Stimulated activated CD4-positive, alpha-beta T cell treated with anti-CD3 and anti-CD28 coated beads, Interleukin-15, amount 100 ng/mL, for 1 hour (primary cell): ENCODE measurements at places on chromosomes 3 and 15.

GRCh38 chr3:128845119-128845777, 34.2 kb upstream of the ACAD9 start:
- DNase-seq: no peak

DNA sequence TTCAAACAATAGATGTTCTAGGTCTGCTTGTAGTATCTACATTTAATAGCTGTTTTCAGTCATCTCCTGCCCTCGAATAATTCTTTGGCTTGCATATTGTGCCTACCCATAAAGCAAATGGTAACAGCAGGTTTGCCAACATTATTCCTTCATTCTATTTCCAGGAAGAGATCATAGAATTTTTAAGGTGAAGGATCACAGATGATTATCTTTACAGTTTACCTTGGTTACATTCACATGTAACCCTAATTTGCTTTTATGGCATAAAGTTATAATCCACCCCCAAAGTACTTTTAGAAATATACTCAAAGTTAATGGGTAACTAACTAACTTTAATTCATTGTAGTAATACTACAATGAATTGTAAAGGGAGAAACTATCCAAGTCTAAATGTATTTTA, 315.5 kb downstream of the NSUN3 start:
- no peak for DNase-seq

DNA sequence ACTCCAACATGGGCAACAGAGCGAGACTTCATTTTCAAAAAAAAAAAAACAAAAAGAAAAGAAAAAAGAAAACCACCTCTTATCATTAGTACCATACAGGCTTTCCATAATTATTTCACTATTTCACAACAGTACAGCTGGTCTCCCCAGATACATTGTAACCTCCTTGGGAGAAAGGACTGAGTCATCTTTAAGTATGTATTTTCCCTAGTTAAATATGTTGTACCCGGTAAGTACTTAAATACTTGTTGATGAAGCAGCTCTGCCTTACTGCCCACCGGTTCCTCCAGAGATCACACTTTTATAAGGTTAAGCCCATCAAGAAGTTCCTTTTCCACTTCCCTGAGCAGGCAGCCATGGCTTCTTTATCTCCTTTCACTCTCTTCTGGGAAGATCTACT, 789.5 kb upstream of the CFAP20DC start:
- no peak for DNase-seq

- no peak for DNase-seq
Measured at GRCh38 chr3:171974986-171975837, 64.2 kb upstream of the FNDC3B start.

DNA sequence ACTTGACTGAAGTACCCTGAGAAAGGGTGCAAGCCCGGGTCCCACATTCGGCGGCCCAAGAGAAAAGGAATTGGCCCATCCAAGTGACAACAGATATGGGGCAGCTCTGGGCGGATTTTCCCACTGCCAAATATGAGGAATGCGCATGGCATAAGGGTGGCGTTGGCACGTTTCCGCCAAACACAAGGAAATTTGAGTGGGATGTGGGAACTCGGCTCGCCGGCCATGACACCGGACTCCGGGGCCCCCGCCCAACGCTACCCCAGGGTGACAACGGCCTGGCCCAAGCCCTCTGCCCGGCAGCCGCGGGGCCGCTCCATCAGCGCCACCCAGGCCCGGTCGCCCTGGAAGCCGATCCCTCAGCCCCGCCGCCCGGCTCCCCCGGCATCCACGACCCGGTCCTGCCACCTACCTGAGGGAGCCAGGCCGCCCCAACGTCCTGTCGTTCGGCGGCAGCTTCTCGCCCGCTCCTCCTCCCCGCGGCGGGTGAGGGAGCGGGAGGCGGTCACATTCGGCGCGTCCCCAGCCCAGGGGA, 449 bp downstream of the RAF1 start:
- DNase-seq: no peak

DNA sequence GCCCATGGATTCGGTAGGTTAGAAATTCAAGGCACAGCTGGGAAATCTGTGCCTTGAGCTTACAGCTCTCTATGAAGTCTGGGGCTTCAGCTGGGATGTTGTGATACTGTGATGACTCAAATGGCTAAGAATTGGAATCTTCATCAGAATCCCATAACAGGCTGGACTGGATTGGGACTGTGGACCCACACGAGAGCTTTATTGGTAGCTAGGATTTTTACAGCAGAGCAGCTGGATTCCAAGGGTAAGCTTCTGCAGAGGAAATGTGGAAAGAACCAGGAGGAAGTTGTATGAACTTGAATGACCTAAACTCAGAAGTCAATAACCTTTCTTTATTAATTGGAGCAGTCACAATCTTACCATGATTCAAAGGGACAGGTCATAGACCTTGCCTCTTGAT, 1187.1 kb downstream of the ROBO1 start:
- no peak for DNase-seq

- DNase-seq: no peak
Measured at GRCh38 chr3:102756706-102757105, 321.9 kb downstream of the ZPLD1 start.

- no peak for DNase-seq
Measured at GRCh38 chr15:89328398-89329254, 6.0 kb downstream of the POLG start.

GRCh38 chr3:180277041-180277440, 240.3 kb upstream of the PEX5L start:
- no peak for DNase-seq

GRCh38 chr3:138417559-138417982, 16.8 kb upstream of the ESYT3 start:
- DNase-seq: peak; percentile 34
